ENCODE measurements at places on chromosomes 7 and 10.

GRCh38 chr10:113959383-113959760, 84.3 kb upstream of the ADRB1 start:
- no peak for DNase-seq

GRCh38 chr7:130359276-130359857, 14.8 kb downstream of the CPA5 start:
- DNase-seq: no peak

DNA sequence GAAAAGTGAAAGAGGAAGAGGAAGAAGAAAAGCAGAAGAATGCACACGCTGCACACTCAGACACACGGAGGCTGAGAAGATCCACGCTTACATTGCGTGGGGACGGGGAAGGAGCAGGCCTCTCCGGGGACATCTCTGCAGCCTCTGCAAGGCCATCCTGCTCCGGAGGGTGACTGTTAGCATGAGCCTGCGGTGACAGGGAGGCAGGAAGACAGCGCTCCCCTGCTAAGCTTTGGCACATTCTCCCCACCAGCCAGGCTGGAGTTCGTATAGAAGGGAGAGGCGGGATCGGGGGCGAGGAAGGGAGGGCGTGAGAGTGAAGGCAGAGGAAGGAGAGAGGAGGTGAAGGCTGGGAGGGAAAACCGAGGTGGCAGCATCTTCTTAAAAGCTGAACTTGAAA, 366.0 kb upstream of the SHH start:
- no peak for DNase-seq

DNA sequence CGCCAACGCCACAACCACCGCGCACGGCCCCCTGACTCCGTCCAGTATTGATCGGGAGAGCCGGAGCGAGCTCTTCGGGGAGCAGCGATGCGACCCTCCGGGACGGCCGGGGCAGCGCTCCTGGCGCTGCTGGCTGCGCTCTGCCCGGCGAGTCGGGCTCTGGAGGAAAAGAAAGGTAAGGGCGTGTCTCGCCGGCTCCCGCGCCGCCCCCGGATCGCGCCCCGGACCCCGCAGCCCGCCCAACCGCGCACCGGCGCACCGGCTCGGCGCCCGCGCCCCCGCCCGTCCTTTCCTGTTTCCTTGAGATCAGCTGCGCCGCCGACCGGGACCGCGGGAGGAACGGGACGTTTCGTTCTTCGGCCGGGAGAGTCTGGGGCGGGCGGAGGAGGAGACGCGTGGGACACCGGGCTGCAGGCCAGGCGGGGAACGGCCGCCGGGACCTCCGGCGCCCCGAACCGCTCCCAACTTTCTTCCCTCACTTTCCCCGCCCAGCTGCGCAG, 424 bp downstream of the EGFR start:
- DNase-seq: peak; percentile 40

GRCh38 chr7:22219036-22219435, 137.9 kb downstream of the RAPGEF5 start:
- DNase-seq: no peak

DNA sequence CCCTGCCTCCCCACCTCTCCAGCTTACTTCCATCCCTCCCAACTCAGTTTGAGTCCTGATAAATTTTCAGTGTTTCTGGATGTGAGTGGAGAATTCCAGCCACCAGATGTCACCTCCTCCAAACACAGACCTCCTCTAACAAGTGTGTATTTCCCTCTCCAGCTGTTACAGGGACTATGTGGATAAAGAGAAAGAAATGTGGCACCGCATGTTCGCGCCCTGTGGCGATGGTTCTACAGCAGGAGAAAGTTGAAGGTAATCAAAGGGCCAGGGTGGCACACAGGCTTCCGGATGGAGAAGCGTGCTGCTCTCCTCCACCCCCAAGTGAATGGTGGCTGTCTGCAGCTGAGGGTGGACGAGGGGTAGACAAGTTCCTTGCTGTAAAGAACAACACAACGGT, 14.7 kb downstream of the FKBP6 start:
- peak; percentile 68 for DNase-seq

DNA sequence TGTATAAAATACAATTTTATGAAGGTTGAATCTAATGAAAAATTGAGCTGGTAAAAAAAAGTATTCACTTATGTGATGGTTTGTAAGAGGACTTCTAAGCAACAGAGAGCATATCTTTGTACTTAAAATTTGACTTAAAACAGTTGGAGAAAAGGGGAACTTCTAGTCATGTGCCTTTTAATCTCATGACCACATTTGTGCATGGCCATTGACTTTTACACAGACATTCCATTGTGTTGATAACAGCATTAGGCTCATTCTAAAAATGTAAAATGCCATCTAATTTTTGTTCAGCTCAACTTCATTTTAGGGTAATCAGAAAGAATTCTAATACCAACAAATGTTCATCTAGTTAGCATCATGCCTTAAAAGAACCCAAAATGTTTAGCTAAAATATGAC, 119.9 kb downstream of the HPSE2 start:
- DNase-seq: no peak

DNA sequence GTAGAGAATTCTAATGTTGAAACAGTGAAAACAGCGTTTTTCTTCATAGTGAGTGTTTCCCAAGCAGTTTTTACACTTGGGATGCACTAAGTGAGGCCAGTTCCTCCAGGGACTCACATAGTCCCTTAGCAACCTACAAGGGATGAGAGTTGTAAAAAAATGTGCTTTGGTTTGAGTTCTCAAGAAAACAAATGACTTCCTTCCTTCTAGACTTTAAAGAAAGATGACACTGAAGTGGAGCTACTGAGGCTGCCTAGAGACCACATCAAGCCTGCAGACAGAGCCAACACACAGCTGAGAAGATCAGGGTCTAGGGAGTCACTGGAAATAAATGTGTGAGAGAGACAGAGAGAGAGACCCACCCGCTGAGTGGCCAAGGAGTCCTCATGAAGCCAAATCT, 264.4 kb downstream of the TNS3 start:
- no peak for DNase-seq

DNA sequence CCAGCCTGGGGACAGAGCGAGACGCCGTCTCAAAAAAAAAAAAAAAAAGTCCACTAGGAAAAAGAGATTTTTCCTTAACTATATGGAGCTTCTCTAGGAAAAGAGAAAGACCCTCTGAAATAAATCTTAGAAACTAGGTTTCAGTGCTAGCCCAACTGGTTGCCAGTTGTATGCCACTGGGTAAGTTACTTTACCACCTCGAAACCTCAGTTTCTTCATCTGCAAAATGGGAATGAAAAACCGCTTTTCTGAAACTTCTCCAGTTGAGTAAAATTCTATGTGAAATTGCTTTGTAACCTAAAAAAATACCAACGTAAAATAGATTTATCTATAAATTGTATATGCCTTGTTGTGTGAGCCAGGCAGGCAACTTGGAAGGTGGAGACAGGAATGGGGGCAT, 16.5 kb upstream of the EIF5AL1 start:
- no peak for DNase-seq

- DNase-seq: no peak
Measured at GRCh38 chr10:45453639-45454255, 79.7 kb downstream of the ALOX5 start.

DNA sequence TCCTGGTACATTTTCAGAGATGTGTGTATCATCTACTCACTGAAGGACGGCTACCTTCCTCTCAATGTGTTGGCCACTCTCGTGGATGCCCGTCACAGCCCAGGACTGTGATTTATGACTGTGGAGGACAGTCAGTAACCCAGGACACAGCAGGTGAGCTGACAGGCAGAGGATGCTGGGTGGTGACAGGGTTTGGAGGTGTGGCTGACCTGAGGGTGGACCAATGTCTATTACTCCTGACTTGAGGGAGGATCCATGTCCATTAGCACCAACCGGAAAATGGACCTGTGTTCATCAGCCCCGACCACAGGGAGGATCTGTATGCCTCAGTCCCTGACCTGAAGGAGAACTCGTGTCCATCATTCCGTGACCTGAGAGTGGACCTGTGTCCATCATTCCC, 96.1 kb downstream of the ADCY1 start:
- no peak for DNase-seq

Measured in EL (cell line).